ENCODE measurements at places on chromosomes 11 and 22.
A peak's percentile ranks its signal among the peaks of the same experiment; 100 is the strongest.

DNA sequence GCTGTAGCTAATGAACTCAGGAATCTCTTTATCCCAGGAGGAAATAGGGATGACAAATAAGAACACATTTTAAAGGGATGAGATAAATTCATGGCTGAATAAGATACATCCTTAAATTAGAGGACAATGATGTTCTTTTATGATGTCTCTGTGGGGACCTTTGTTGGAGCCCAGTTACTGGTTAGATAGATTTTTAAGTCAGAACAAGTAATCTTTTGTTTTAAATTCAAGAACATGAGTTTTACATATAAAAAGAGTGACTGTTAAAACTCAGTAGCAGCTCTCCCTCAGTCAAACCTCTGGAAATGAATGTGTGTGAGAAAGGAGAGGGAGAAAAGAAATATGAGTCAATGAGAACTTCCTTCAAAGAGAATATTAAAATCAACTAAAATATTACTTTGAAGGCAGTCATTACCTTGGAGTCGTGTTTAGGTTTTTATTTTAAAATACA, 241.6 kb downstream of the SWAP70 start:
- DNase-seq, result no peak

GRCh38 chr11:60739114-60739513, 14.6 kb downstream of the MS4A18 start:
- DNase-seq, result no peak

DNA sequence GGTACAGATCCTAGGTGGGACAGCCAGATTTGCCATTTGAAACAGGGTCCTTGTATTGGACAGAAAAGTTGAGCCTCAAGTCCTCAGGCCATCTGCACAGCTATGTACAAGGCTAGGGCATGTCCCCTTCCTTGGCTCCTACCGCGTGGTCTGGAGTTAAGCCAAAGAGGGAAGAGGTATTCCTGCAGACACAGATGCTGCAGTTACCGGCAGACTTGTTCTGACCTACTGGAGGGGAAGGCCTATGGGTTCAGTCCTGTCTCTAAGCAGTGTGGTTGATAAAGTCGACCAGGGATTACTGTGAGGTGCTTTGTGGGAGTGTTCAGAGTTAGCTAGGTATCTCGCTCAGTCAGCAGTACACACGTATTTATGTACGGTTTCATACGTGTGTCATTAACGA, 180.6 kb downstream of the ADAMTS15 start:
- DNase-seq, result peak; percentile 3

DNA sequence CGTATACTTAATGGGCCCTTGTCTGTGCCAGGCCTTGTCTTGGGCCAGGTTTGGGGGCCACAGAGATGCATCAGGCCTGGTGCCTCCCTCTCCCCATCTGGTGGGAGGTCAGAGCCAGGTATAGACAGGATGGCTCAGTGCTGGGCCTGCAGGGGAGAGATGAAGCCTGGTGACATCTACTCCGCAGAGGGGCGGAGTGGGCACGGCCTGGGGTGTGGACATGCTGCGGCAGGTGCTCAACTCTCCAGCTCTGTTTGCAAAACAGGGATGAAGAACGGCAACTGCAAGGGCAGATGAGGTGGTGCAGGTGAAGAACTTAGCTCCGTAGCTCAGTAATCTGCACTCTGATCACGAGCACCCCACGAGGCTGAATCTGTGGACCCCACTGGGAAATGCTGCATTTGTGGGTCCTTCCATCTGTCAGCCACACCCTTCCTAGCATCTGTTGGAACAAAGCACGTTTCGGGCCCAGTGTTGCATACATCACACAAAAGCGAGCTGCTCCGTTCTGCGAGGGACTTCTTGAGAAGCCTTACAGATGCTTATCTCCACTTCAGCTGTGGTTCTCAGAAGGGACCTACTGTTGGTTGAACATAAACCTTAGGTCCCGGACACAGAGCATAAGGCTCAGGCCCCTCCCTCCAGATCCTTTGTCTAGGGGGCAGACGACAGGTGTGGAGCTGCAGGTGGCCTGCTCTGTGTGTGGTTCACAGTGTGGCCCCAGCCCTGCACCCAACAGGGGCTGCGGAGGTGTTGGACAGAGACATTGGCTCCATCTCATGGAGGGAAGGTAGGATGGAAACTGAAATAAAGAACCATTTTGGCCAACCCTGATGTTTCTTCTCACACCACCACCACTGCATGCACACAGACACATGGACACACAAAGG, 78.3 kb downstream of the LRRC32 start:
- no peak for DNase-seq

- DNase-seq, result no peak
Observed at GRCh38 chr11:73525611-73526010, 72.3 kb downstream of the FAM168A start.

DNA sequence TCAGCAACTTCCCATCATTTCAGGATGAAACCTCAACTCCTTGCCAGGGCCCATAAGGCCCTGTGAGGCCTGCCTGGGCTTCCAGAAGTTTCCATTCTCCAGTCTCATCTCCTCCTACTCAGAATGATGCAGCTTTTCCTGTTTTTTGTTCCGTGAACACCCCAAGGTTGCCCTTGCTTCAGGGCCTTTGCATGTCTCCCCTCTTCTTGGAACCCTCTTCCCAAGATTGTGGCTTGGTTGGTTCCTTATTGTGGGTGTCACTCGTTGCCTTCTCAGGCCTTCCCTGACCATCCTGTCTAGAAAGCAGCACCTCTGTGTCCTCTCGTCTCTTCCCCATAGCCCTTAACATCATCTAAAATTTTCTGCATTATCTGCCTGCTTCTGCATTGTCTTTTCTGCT, 23.2 kb upstream of the YWHAH start:
- DNase-seq, result no peak

DNA sequence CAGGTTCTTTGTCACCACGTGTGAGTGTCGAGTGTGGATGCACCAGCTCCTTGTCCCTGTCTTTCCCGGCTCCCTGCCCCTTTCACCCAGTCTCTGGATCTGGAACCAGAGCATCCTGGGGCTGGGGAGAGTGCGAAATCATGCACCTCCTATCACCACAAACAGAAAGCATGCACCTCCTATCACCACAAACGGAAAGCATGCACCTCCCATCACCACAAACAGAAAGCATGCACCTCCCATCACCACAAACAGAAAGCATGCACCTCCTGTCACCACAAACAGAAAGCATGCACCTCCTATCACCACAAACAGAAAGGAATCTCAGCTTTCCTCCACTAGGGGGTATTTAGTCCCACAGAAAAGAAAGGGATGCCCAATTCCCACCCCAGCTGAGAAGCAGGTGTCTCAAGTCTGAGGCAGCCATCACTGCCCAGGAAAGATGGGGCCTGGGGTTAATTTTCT, 5.9 kb upstream of the GLB1L3 start:
- no peak for DNase-seq

DNA sequence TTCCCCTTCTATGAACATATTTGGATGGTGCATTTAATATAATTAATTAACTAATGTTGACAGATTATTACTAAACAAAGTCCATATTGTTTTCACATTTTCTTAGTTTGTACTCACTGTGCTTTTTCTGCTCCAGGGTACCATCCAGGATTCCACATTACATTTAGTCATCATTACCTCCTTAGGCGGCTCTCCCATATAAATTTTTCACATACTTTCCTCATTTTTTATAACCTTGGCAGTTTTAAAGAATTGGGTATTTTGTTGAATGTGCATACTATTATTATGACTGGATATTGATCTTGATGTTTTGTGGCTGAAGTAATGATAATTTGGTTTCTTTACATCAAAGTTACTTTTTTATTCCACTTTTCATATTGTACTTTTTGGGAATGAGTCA, 755.6 kb upstream of the ANO3 start:
- DNase-seq, result no peak

DNA sequence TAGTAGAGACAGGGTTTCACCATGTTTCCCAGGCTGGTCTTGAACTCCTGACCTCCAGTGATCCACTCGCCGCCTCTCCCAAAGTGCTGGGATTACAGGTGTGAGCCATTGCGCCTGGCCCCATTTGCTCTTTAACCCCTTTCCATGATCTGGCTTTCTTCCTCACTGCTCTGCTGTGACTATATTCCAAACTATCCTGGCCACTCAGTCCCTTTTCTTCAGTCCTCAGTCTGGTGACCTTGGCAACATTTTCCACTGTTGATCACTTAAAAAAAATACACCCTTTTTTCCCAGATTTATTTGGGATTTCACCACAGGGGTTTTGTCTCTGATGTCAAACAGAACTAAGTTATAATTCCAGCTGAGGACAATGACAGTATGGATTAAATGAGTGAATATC, 24.5 kb downstream of the MMP20 start:
- DNase-seq, result no peak

GRCh38 chr11:126546191-126546590, 190.7 kb downstream of the ST3GAL4 start:
- DNase-seq, result no peak
